Activated CD4-positive, CD25-positive, alpha-beta regulatory T cell treated with anti-CD3 and anti-CD28 coated beads, Interleukin-2, amount 50 U/mL, for 16 hours (primary cell): ENCODE measurements at places on chromosomes 7 and 10.

DNA sequence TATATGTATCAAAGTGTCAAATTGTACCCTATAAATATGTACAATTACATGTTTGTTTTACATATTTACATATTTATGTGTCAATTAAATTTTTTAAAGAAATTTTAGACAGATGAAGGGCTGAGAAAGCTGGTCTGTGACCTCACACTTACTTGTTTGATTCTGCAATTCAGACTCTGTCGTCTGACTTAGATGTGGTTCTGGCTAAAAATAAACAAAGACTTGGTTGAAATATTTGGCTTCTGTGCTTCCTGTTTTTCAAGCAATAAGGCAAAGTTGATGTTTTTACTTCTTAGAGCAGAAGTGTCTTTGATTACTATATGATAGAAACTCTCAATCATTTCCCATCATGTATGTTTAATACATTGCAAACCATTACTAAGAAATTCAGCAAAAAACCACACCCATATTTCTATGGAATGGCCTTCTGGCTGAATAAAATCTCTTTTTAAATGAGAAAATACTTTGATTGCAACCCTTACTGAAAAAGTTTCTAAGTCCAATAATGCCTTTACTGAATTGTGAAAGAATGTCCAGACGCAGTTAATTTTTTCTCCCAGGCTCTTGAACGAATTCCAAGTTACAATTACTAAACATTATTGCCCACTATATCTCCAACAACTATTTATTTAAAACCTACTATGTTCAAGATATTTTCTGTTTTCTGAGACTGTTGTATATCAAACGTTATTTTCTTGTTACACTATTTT lies 59.5 kb upstream of the PRKG1 start:
- DNase-seq, result no peak

GRCh38 chr7:41886901-41887311 lies 184.0 kb upstream of the INHBA start:
- no peak for DNase-seq

- no peak for DNase-seq
Observed at GRCh38 chr7:78082556-78082955, 284.0 kb downstream of the PHTF2 start.

- DNase-seq, result no peak
Observed at GRCh38 chr7:2151801-2152612, 80.7 kb downstream of the MAD1L1 start.

- DNase-seq, result no peak
Observed at GRCh38 chr10:113562704-113563103, 9.9 kb downstream of the HABP2 start.

- DNase-seq, result peak; percentile 47
Observed at GRCh38 chr7:100896732-100897608, 1.3 kb upstream of the ACHE start.

GRCh38 chr10:111824128-111824527 lies 359.4 kb downstream of the GPAM start:
- DNase-seq, result no peak

DNA sequence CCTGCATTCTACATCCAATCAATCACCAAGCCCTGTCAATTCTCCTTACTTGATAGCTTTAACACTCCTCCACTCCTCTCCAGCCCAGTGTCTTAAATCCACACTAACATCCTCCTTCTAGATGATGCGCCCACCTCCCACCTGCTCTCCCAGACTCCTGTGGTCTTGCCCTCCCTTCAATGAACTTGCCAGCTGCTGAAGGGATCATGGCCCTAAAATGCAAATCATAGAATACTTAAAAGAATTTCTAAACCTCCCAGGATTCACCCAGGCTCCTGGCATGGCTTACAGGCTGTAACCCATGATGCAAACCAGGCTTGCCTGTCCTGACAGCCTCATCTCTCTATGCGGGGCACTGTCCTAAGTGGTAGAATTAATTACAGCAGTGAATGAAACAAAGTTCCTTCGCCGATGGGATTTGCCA lies 43.6 kb downstream of the SYPL1 start:
- DNase-seq, result no peak

DNA sequence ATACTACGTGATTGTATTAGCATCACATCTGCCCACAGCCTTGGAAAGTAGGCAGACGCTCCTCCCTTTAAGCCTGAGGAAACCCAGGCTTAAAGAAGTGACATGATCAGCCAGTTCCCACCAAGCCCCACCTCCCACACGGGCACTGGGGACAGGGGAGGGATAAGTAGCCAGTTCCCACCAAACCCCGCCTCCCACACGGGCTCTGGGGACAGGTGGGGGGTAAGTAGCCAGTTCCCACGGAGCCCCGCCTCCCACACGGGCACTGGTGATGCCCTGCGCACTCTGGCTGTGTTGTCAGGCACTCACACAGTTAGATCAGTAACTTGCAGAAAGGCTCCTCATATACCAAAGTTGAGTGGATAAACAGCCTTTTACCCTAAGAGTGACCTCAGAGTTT lies 606.8 kb downstream of the PTPRN2 start:
- no peak for DNase-seq

- no peak for DNase-seq
Observed at GRCh38 chr10:103839519-103839871, 15.9 kb downstream of the SH3PXD2A start.

GRCh38 chr7:157736341-157736740 lies 399.5 kb downstream of the DNAJB6 start:
- no peak for DNase-seq

- DNase-seq, result no peak
Observed at GRCh38 chr7:157312941-157313340, 23.9 kb upstream of the DNAJB6 start.
